Activated T-helper 1 cell treated with anti-CD3 and anti-CD28 coated beads, Interleukin-2, amount 50 U/mL, for 16 hours (primary cell): ENCODE measurements at places on chromosomes 5 and 9.

DNA sequence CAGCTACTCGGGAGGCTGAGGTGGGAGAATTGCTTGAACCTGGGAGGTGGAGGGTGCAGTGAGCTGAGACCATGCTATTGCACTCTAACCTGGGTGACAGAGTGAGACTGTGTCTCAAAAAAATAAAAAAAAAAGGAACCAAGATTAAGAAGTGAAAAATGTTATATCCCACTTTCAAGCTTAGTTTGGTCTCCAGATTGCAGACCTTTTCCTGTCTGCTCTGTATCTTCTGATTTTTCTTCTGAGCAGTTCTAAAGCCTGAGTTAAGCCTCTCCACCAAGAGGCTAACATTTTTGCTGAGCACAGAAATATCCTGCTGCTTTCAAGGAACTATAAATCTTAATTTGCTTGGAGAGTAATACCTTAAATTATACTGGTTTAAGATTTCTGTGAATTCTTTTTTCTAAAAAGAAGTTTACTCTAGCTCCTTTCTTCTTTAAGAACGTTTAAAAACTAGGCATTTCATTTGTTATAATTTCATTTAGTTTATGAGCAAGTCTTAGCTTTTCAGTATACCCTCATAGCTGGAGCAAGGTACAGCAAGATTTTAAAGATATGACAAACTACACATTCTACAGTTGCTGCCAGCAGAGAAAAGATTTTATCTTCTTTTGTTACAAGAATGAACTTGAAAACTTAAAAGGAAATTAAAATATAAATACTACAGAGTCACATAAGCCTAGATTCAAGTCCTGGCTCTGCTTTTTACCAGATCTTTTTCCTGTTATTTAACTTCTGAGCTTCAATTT lies 55.0 kb downstream of the GARNL3 start:
- DNase-seq = no peak

DNA sequence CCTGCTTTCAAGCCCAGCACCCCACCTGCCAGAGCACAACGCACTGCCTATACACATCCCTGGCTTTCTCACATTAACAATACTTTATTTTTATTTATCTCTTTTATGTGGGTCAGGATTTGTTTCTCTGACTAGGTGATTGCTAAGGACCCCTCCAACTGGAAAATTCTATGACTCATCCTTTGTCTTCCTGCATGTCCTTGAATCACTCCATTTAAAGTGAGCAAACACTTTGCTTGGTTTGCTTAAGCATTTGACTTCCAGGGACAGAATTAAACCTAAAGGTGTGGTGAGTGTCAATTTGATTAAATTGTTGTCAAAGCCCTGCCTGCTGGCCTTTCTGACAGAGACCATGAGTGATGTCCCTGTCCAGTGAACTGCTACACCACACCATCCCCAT lies 536.5 kb upstream of the BRINP1 start:
- DNase-seq = no peak

DNA sequence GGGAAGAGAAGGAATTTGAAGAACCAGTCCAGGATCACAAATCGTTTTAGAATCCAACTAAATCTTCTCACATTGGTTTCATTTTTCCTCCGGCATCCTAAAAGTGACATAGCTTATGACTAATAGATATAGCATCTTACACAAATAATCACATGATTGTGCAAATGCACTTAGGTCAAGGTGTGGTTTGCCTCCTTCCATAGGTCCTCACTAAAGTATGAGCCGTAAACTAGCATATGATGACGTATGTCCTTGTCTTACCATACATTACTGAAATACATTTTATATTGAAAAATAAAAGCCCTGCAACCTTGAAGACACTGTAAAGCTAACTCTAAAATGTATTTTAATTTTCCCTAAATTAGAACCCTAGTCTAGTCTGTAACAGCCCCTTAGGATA lies 362.7 kb upstream of the ADAMTS16 start:
- DNase-seq = no peak

GRCh38 chr5:179612577-179613459 lies 10.7 kb downstream of the HNRNPH1 start:
- DNase-seq = no peak

- DNase-seq = no peak
Observed at GRCh38 chr9:19641046-19641445, 147.8 kb downstream of the SLC24A2 start.

GRCh38 chr9:133115604-133116345 lies 5.3 kb downstream of the RALGDS start:
- no peak for DNase-seq

- DNase-seq = no peak
Observed at GRCh38 chr5:82905986-82906385, 171.2 kb downstream of the TMEM167A start.

DNA sequence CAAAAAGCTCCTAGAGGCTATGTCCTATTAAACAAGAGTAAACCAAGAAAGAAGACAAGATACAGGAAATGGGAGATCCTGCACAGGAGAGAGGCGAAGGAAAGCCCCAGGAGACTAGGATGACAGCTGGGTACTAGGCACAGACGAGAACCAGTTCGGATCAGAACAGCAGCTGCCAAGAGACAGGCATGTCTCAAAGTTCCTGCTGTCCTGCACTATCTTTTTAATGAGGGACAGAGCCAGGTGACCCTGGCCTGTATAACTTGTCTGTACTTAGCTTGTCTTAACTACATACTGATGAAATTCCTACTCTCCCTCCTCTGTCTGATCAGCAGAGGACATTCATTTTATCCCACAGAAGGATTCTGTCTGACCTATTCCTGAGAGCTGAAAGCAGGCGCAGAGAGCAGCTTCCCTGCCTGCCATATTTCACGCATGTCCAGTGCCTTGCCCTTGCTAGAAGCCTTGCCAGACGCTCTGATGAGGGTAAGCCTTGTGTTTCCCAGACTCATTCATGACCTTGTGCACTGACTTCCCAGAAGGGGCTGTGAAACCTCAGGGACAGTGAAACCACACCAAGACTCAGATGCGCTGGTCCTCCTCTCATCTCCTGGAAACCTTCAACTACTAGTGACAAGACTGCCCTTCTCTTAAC lies 24.7 kb downstream of the TSC1 start:
- DNase-seq = no peak

GRCh38 chr9:117156144-117156688 lies 258.6 kb downstream of the ASTN2 start:
- DNase-seq = no peak

DNA sequence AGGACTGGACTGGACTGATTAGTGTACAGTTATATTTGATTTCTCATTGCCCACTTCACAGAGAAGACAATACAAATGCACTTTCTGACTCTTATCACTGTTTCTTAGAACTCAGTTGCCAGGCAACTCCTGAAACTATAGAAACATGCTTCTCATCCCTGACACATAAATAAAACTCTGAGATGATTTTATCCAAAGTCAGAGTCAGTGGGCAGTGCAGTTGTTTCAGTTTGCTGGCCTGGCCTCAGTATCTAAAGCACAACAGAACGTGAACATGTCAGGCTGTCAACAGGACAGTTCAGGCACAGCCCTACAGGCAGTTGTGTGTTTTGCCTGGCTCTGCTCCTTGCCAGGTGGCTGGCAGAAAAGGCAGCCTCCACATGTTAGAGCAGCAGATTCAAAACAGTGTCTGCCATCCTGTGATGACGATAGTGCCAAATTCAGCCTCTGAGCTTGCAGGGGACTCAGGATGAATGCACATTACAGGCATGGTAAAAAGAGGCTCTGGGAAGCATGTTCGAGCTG lies 65.1 kb upstream of the CCDC152 start:
- no peak for DNase-seq

DNA sequence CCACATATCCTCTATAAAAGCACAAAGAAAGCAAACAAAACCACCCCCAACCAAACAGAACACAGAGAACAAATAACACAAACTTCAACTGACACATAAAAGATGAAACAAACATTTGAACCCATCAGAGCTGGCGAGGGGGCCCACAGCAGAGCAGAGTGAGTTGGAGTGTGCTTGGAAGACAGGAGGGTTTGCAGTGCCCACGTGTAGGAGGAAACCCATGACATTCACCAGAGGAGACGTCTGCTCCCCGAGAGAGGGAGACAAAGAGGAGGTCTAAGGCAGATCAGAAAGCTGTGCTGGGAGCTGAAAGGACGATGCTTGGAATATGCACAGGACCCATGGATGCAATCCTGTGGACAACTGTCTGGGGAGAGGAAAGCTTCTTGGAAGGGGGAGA lies 27.0 kb downstream of the MRPL36 start:
- no peak for DNase-seq

- no peak for DNase-seq
Observed at GRCh38 chr9:34384368-34385165, 7.9 kb upstream of the MYORG start.

GRCh38 chr5:78830528-78831046 lies 154.5 kb downstream of the ARSB start:
- no peak for DNase-seq

DNA sequence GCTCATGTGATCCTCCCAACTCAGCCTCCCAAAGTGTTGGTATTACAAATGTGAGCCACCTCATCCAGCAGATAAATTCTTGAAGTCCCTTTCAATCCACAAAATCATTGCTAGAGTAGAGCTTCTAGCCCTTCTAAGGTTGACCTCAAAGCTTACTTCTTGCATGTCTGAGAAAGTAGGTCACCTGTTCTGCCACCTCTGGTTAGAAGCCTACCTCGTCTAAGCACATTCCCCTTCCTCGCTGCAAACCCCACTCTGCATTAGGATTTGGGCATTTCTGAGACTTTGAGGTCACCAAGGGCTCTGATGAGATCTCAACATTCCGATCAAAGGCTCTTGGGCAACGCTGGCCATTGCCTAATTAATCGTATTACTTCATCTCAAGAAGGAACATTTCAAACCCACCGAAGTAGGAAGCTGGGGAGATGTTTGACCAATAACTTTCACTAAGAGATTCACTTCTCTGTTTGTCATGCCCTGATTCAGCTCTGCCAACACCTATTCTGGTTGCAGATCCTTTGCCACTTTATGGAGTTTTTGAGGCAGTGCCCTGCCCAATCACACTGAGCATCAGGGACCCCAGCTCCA lies 8.6 kb downstream of the ADAM19 start:
- no peak for DNase-seq

- DNase-seq = no peak
Observed at GRCh38 chr5:112640546-112640945, 97.1 kb upstream of the APC start.

GRCh38 chr9:967436-967835 lies 9.0 kb upstream of the DMRT3 start:
- no peak for DNase-seq

GRCh38 chr9:133443982-133444381 lies 15.8 kb upstream of the CACFD1 start:
- no peak for DNase-seq

DNA sequence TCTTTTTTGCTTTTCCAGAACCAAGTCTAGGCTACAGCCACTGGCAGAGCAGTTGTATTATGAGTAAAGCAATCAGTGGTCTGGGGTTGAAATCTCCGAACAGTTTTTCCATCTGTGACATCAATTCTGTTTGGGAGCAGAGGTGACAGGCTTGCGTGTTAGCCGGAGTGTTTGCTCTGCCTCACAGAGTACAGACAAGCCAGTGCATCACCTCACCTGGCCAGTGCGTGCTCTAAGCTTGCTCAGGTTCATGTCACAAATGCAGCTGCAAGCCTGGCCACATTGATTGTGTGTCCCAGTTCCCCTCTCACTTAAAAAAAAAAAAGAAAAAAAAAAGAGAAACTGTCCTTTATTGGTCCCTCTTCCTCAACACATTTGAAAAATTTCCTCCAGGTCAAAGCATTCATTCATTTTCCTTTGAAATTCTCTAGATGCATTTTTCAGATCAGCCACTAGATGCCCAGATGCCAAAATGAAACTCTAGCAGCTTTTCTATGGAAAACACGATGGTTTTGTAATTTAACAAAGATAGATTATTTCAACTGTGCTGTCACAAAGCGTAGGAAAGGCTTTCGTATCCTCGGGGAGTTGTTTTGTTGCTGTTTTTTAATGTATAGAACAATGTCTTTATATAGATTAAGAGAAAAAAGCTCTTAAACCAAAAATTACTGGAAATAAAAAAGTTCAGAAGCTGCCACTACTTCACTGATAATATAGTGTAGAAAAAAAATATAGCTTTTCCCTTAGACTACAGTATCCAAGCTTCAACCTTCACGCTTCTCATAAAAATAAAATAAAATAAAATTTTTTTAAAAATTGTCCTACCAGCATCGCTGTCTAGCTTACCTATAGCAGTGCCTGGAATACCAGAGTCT lies 585.5 kb downstream of the TLE1 start:
- DNase-seq = no peak

- no peak for DNase-seq
Observed at GRCh38 chr5:38046103-38046502, 206.3 kb upstream of the GDNF start.

- DNase-seq = no peak
Observed at GRCh38 chr9:125446561-125447094, 185.0 kb downstream of the GAPVD1 start.

- no peak for DNase-seq
Observed at GRCh38 chr9:82252116-82252515, 263.5 kb downstream of the SPATA31D1 start.

GRCh38 chr5:156427315-156427714 lies 100.4 kb downstream of the SGCD start:
- no peak for DNase-seq

- no peak for DNase-seq
Observed at GRCh38 chr5:37174928-37175327, 74.2 kb downstream of the CPLANE1 start.

- DNase-seq = no peak
Observed at GRCh38 chr5:172423379-172424110, 30.8 kb downstream of the SH3PXD2B start.

GRCh38 chr5:173010547-173011464 lies 27.2 kb downstream of the ATP6V0E1 start:
- DNase-seq = no peak

GRCh38 chr5:19031491-19031890 lies 956.5 kb downstream of the CDH18 start:
- no peak for DNase-seq

DNA sequence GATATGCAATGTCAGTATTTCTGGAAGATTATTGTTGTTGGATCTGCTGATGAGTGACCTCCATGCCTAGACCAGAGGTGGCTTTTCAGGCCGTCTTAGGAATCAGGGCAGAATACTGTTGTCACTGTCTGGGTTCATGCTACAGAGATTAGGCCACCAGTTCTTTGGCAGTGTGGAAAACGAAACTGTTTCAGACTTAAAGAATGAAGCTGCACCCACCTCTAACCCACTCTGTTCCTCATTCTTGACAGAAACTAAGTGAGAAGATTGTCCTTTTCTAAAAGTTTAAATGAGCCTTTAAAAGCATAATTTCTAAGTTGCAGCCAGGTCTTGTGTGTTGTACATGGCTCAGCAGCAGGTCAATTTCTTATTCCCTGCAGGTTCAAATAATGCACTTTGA lies 444.3 kb downstream of the ENC1 start:
- no peak for DNase-seq

DNA sequence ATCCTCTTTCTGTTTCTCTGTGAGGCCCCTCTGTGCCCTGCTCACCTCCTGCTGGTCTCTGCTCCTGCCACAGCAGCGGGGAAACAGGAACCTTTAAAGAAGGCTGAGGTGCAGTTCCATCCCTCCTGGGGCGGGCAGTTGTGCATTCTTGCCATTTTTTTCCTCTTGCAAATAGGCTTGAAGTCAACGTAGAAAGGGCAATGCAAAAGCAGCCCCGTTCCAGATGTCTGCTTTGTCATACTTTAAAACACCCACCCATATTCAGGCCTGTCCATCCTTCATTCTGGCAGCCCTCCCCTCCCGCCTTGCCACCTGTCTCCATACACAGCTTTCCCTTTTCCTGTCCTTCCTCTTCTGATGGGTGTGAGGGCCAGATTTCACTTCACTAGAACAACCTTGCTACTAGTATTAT lies 65.4 kb upstream of the KLF9 start:
- no peak for DNase-seq
